ENCODE measurements at places on chromosomes 5 and 9.

DNA sequence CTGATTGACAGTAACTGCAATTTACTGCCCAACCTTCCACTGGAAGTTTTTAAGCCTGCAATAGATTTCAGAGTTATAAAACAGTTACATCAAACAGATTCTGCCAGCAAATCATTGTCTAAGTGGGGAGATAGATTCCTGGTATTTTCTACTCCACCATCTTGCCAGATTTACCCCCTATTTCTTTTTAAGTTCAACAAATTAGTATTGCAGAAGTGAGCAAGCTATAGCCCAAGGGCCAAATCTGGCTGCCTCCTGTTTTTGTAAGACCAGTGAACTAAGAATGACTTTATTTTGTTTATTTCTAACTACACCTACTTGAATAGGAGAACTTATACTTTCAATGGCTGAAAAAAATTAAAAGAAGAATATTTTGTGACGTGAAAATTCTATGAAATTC lies 8.8 kb upstream of the TMEM171 start:
- no peak for DNase-seq

DNA sequence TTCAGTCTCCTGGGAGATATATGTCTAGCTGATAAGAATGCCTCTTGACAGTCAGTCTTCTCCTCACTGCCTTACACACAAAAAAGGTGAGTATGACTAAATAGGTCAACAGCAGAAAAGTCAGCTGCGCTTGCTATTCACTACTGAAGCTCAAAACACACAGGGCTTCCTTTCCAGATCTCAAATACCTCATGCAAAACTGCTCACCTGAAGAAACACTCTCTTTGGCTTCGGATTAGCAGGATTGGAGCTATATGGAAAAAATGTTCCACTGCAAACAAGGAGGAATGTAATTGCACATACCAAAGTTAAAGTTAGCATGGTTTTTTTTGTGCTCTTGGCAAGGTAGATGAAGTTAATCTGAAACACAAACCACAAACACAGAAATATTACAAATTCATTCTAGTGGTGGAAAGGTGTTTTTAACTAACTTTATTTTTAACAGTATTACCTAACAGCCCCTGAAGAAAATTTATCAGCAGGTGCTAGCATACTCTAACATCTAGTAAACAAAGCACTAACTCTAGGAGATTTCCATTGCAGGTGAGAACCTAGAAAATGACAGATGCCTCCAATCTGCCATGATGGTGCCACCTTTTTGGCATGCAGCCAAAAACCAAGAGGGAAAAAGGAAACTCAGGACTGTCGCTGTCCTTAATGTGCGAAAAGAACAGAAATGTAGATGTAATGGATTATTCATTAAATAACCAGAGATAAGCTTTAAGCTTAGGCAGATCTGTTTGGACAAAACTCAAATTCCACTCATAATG lies 31.8 kb downstream of the ERMP1 start:
- DNase-seq, result no peak

GRCh38 chr5:140399979-140400729 lies 1.5 kb upstream of the ANKHD1 start:
- no peak for DNase-seq

DNA sequence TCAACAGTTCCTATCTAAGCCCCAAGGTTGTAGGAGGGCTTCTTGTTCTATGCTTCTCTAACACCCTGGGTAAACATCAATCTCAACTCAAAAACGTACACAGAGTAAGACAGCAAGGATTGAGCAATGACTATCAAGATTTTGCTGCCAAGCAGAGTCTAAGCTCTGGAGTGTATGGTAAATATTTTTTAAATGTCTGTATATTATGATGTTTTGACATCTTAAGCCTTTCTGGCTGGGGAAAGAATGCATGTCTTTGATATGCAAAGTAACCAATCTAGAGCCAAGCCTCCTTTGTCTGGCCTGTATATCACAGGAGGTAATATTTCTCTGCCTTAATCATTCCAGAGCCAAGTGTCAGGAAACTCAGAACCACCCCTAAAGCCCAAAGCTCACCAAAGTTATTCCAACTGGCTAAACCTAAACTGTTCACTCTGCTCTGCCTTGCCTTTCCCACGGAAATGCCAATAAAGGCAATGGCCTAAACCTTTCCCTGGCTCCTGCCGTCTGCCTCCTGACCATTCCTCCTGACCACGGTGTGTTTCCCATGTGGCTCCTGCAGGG lies 45.2 kb downstream of the YIPF5 start:
- no peak for DNase-seq

- no peak for DNase-seq
Measured at GRCh38 chr5:145189746-145190145, 645.4 kb downstream of the PRELID2 start.

- DNase-seq, result no peak
Measured at GRCh38 chr9:106953174-106953573, 90.2 kb downstream of the ZNF462 start.

All from T47D (cell line).